Activated B cell treated with CpG ODN at 0.5 μM for 24 hours (primary cell): ENCODE measurements at places on chromosomes 12 and 14. TPM values are rescaled to one million over a fixed set of nuclear protein-coding genes. Genes with fewer than 3 reads are reported as not detected.

FLVCR2 gene
- 11.7 and 12.5 TPM in 2 replicates for total RNA-seq

CELA1 gene
- total RNA-seq = not detected in 2 replicates

SLC4A8 gene
- total RNA-seq = 5.2 and 5.8 TPM in 2 replicates

HCAR2 gene
- not detected in 2 replicates for total RNA-seq

KRT75 gene
- total RNA-seq = not detected in 2 replicates

KRT6A gene
- total RNA-seq = not detected in 2 replicates

PRR4 gene
- 0.98 and 3.0 TPM in 2 replicates for total RNA-seq

BHLHE41 gene
- 34.5 and 40.5 TPM in 2 replicates for total RNA-seq

KRT3 gene
- not detected in 2 replicates for total RNA-seq

SLC17A8 gene
- not detected in 2 replicates for total RNA-seq

GALNT6 gene
- total RNA-seq = 23.8 and 24.4 TPM in 2 replicates

RASAL1 gene
- 4.9 and 7.1 TPM in 2 replicates for total RNA-seq

RIMBP2 gene
- not detected in 2 replicates for total RNA-seq

SERPINA3 gene
- total RNA-seq = not detected in 2 replicates

CLEC1B gene
- not detected in 2 replicates for total RNA-seq

TIMELESS gene
- total RNA-seq = 31.8 and 35.0 TPM in 2 replicates

PRICKLE1 gene
- 4.5 and 5.4 TPM in 2 replicates for total RNA-seq

SUPT16H gene
- total RNA-seq = 100 and 102 TPM in 2 replicates

FAM186B gene
- 0.93 and 1.5 TPM in 2 replicates for total RNA-seq

CMKLR1 gene
- total RNA-seq = 0.05 and 0.24 TPM in 2 replicates

AKAP3 gene
- total RNA-seq = 3.4 and 3.7 TPM in 2 replicates

GLIPR1L1 gene
- total RNA-seq = not detected in 2 replicates

MANSC1 gene
- 0.86 and 1.5 TPM in 2 replicates for total RNA-seq

CIROP gene
- total RNA-seq = not detected in 2 replicates

SMOC1 gene
- not detected in 2 replicates for total RNA-seq

CEBPE gene
- total RNA-seq = 0.17 and 0.20 TPM in 2 replicates
